ENCODE measurements at places on chromosomes 16 and 17.

- no peak for DNase-seq
Observed at GRCh38 chr17:45070809-45071208, 9.7 kb downstream of the NMT1 start.

- DNase-seq = peak; percentile 67
Observed at GRCh38 chr16:27174007-27174406, 29.3 kb upstream of the KDM8 start.

GRCh38 chr16:27860091-27860490 lies 203.4 kb downstream of the GSG1L start:
- DNase-seq = no peak

DNA sequence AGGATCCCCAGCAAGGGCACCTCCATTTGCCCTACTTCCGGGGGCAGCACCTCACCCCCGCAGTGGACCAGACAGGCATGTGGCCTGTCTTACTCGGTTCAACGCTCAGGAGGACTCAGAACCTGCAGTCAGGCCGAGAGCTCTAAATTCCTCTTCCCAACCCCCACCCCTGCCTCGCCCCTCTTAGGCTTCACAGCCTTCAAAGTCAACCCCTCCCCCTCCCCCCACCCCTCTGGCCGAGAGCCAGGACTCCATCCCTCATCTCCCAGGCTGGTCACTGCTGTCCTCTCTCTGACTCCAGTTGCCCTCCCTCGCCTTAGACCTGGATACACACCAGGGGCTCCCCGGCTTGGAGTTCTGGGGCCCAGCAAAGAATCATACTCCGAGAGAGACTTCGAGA lies 8.1 kb upstream of the HS3ST6 start:
- no peak for DNase-seq

DNA sequence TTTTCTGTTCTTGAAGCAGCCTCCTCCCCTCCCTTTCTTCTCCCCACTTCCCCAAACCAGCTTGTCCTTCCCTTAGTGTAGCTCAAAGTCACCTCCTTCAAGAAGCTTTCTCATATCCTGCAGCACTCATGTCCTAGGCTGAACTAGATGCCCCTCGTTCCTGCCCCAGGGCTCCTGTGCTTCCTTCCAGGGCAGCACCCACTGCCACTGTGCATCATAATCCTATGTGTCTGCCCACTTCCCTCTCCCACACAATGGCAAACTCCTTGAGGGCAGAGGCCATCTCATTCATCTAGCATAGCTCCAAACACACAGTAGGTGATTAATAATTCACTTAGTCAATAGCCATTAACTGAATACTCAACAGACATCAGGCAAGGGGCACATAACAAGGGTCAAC lies 6.9 kb upstream of the TMEM132E start:
- no peak for DNase-seq

DNA sequence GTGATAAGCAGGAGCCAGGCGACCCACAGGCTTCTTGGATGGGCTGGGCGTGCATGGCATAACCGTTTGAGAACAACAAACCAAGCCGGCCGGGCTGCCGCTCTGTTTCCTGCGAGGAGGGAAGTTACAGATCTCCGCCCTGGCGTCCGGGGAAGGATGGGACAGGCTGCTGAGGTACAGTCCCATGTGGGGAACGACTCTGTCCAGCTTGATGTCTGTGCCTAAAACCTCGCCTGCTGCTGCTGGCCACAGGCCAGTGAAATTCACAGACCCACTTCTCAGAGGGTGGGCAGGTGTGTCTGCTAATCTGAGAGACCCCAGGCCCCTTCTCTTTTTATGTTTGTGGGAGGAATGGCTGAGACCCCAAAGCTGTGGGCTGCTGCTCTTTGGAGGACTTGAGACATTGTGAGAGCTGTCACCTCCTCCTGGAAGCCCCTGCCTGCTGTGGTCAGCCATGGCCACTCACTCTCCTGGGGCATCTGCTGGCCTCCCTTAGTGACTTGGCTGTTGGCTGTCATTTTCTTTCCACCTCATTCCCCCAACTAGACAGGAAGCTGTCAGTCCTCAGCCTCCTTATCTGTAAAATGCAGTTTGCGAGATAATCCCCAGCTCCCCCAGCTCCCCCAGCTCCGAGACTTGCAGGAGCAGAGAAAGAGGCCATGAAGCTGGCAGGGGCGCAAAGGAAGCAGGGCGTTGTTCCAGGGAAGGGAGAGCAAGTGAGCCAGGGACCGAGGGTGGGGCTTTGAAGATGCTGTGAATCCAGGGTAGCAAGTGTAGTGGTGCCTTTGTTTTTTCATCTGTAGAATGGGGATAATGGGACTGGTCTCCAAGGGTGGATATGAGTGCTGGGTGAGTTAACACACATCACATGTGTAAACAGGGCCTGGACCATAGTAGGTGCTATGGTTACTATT lies 51.0 kb downstream of the CMIP start:
- no peak for DNase-seq

DNA sequence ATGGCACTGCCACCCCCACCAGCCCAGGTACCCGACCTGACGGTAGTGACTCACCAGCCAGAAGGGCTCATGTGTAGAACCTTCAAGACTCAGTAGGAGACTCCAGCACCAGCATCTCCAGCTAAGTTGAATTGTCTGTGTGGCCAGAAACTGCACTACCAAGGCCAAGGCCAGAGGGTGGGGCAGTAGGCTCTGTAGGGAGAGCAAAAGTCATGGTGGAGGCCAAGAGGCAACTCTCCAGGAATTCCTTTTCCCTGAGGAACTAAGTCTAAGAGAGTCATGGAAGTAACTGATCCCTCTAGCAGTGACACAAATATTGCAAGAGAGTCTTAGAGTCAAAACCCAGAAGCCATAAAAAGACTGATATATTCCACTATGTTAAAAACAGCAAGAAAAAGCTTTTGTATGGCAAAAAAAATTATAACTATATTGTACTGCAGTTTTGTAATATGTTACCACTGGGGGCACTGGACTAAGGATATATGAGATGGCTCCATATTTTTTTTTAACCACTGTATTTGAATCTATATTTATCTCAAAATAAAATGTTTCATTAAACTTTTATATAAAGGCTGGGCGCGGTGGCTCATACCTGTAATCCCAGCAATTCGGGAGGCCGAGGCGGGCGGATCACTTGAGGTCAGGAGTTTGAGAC lies 30.2 kb upstream of the GUCY2D start:
- DNase-seq = no peak
